ENCODE measurements at places on chromosomes 5 and 9.

DNA sequence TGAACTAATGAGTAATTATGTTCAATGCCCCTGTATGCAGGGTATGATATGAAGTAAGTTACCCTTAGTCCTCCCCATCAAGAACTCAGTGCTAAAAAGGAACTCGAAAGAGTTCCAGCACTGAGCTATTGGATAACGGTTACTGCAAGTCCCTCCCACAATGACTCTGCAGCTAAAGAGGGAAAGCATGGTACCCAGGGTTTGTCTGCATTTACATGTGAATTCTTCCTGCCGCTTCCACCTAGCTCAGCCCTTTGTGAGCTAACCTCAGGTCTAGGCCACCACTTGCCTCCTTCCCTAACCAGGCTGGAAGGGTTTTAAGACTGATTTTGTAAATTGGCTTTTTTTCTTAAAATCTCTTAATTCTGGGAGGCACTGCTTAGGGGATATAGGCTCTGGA lies 376.8 kb downstream of the EBF1 start:
- no peak for DNase-seq

DNA sequence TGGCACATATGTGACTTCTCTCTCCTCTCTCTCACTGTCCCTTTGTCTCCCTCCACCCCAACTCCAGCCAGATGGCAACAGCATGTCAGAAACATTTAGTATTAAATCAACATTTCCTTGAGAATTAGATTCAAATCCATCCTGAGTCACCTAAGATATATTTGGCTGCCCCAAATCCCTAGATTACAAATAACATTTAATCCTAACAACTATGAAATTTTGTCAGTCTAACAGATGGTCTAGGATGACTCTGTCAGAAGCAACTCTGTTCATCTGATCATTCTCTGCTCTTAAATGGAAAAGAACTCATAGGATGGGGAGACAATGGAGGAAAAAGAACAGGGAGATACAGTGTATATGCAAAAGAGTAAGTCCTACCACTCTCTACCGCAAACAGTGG lies 201.2 kb downstream of the TSSK1B start:
- DNase-seq: no peak

DNA sequence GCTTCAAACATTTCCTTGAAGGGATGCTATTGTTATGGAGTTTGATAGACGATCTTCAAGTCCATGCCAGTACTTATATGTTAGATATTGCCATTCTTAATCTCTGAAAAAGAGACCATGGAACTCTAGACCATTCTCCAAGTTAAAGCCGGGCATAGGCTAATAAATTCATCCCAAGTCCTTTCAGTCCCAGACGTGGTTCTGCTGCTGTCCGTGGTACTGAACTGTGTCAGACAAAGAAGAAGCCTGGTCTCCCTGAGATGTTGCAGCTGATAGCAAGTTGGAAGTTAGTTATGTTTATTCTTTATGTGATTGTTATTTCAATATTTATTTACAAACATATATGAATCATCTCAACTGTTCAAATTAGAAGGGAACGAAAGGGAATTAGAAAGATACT lies 158.7 kb downstream of the NMUR2 start:
- DNase-seq: no peak

- peak; percentile 57 for DNase-seq
Observed at GRCh38 chr9:4555236-4555635, 65.0 kb downstream of the SLC1A1 start.

DNA sequence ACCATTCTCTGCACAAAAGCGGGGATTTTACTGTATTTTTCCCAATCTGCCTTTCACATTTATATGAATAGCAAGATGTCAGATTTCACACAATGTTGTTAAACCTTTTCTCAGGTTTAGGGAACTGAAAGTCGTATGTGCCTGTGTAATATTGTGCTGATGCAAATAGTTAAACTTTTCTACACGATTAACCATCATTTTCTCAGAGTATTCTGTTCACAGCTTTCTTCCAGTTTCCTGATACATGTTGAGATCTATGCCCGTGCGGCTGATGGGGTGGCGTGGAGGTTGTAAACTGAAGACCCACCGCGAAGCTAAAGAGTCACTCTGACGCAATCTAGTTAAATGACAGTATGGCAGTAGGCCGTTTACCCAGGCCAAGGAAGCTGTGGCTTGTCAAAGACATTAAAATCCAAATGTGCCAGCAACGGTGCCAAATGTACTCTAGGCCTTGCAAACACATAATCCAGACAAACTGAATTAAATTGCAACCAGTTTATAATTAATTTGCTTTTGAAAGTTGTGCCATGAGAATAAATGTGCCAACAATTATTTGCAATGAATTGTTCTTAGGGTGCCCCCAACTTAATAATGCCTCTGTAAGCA lies 145.7 kb downstream of the EBF1 start:
- no peak for DNase-seq

DNA sequence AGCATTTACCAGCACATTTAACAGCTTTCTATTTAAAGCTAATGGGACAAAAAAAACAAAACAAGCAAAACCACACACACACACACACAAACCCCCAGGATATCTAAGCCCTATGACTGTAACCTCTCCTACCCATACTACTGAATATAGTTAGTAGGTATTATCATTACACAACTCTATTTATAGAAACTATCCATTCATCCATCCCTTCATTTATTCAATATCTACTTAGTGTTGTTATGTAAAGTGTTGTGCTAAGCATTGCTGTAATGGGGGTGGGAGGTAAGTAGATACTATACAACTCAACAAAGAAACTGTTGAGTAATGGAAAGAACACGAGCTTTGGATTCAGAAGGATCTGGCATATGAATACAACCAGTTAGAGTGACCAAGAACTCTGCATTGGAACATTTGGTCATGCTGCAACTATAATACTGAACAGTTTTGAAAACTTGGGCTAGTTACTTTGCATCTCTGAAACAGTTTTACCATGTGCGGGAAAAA lies 82.3 kb upstream of the ZNF608 start:
- DNase-seq: no peak

GRCh38 chr5:172843825-172844576 lies 9.9 kb downstream of the ERGIC1 start:
- no peak for DNase-seq

DNA sequence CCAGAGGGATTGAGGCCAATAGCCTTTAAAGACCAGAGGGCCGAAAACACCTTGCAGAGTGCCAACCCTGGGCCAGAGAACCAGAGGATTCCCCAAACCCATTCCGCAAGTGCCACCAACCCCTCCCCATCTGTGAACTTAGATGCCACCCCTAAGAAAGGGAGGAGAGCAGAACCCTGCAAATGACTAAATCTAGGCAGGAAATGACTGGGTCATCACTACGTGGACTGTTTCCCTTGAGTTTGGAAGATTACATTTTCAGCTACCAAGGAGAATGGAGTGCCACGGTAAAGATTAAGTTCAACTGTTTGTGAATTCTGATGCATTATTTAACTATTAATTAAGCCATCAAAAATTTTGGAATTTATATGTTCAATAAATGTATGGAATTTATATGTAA lies 142.8 kb downstream of the ENC1 start:
- DNase-seq: no peak

DNA sequence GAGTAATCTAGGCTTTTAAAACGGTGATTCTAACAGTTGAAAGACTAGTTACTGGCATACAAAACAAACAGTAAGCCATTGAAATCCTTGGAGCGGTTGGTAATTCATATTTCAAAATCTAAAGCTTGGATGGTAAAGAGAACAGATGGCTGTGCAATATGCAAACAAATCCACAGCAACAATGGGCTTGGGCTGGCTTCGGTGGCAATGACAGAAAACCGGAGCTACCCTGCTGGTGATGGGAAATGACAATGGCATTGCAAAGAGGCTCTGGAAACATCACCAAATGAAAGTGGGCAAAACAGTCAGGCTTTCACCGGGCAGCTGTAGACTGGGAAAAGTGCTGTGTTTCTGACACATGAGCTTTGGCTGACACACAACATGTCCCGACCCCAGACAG lies 42.2 kb downstream of the MED27 start:
- DNase-seq: peak; percentile 80

GRCh38 chr5:99900302-99900852 lies 634.8 kb upstream of the FAM174A start:
- DNase-seq: no peak

DNA sequence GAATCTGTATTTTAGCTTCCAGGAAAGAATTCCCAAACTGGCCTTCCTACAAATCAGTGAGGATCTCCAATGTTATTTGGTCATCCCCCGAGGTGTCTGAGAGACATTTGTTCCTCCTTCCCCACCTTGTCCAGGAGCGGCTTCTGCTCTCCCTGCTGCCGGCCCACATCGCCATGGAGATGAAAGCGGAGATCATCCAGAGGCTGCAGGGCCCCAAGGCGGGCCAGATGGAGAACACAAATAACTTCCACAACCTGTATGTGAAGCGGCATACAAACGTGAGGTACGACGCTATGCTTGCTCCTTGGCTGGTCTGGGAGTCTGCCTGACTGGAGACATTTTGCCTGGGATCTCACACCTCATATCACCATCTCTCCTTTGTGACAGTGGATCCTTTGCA lies 160.4 kb downstream of the CFAP90 start:
- DNase-seq: no peak

DNA sequence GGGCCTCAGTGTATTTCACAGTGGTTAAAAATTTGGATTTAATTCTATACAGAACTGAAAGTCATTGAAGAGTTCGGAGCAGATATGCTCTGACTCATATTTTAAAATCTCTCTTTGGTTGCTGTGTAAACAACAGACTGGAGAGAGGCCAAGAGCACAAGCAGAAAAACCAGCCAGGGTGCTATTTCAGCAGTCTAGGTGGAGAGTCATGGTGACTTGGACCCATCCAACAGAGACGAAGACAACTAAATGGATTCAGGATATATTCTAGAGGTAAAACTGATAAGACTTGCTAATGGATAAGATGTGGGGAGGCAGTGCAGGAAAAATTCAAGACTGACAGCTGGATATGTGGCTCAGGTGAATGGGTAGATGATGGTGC lies 168.9 kb downstream of the MAPKAP1 start:
- DNase-seq: no peak

- no peak for DNase-seq
Observed at GRCh38 chr9:128208946-128209669, 5.9 kb downstream of the DNM1 start.

GRCh38 chr5:12242950-12243888 lies 339.0 kb upstream of the CTNND2 start:
- no peak for DNase-seq

DNA sequence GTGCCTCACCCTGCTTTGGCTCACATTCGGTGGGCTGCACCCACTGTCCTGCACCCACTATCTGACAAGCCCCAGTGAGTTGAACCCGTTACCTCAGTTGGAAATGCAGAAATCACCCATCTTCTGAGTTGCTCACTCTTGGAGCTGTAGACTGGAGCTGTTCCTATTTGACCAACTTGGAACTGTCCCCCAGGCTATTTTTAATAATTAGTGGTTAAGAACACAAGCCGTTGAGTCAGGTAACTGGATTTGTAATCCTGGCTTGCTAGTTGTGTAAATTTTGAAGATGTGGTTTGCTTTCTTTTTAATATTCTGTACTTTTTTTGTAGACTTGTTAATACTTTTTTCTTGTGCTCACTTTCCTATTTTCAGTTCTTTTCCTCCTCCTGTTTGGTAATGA lies 81.2 kb downstream of the CNTLN start:
- no peak for DNase-seq

DNA sequence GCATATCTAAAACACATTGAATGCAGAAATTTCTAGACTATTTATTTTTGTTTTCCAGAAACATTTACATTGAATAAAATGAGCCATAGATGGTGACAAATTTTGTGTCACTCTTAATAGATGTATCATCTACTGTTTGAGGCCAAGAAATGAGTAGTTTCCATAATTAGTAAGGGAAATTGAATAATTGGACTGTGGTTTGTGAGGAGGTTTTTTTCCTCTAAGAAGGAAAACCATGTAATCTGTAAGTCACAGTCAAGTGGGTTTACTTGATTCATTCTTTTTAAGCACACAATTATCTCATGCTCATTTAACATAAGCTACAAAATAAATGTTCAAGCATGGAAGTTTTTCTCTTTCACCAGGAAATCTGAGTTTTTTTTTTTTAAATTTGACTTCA lies 876.4 kb downstream of the NR2F1-AS1 start:
- DNase-seq: no peak

All from brain (organoid and tissue), 16 donors.